ENCODE measurements at places on chromosomes 5 and 9.

GRCh38 chr9:111407813-111408212, 76.4 kb downstream of the ECPAS start:
- DNase-seq = no peak

- DNase-seq = no peak
Observed at GRCh38 chr5:107028938-107029337, 641.8 kb downstream of the EFNA5 start.

- no peak for DNase-seq
Observed at GRCh38 chr5:181153814-181154213, 6.4 kb downstream of the OR2V2 start.

- DNase-seq = no peak
Observed at GRCh38 chr5:81256766-81257165, 23.6 kb downstream of the CKMT2 start.

- DNase-seq = no peak
Observed at GRCh38 chr5:126280846-126281245, 142.4 kb upstream of the GRAMD2B start.

GRCh38 chr5:43606351-43606750, 3.4 kb downstream of the NNT start:
- no peak for DNase-seq

DNA sequence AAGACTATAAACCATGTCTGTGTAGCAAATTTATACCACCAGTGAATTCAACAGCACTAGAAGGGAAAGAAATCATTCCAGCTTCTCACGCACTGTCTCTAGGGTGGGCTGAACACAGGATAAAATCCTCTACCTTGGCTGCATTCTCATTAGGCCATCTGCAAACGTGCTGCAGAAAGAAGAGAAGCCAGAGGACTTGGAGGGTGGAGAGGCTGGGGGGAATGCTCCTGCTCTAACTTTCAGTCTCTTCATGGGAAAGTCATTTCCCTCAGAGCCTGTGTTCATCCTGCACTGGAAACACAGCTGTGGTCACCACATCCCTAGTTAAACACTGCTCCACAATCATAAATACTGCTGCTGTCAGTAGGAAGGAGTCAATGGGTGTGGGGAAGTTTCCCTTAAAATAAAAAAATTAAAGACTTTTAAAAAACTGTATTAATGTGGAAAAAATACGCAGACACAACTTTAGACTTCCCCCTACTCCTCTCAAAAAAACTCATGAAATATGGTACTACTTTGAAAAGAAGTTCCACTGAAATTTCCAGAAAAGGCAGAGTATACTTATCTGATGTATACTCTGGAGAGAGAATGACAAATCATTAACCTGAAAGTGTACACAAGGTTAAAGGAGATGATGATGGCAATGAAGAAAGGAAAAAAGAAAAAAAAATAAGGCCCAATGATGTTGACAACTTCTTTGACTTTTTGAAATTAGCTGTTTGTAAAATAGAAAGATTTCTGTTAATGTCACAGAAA, 46.8 kb downstream of the LHFPL2 start:
- peak; percentile 98 for DNase-seq

- DNase-seq = no peak
Observed at GRCh38 chr9:123471843-123472570, 116.0 kb downstream of the CRB2 start.

DNA sequence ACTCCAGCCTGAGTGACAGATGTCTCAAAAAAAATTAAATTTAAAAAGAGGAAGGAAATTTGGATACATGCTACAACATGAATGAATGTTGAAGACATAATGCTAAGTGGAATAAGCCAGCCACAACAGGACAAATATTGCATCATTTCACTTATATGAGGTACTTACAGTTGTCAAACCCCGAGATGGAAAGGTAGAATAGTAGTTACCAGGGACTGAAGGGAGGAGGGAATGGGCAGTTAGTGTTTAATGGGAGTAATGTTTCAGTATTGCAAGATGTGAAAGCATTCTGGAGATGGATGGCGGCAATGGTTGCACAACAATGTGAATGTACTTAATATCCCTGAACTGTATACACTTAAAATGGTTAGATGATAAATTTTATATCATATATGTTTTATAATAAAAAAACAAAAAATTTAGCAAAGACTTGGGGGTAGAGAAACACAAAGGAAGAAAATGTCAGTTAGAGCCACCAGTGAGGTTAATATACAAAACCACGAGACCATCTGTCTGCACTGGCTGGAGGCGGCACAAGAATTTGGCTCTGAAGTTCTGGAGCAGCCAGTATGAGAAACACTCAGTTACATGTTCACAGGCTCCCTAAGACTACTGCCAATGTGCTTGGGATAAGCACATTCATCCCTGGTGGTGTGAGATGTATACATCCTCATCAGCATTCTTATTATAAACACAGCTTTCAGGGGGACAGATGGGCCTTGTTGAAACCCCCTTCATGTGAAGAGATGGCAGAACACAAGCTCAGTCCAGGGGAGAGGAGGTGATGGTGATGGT, 37.0 kb upstream of the RPS23 start:
- no peak for DNase-seq

DNA sequence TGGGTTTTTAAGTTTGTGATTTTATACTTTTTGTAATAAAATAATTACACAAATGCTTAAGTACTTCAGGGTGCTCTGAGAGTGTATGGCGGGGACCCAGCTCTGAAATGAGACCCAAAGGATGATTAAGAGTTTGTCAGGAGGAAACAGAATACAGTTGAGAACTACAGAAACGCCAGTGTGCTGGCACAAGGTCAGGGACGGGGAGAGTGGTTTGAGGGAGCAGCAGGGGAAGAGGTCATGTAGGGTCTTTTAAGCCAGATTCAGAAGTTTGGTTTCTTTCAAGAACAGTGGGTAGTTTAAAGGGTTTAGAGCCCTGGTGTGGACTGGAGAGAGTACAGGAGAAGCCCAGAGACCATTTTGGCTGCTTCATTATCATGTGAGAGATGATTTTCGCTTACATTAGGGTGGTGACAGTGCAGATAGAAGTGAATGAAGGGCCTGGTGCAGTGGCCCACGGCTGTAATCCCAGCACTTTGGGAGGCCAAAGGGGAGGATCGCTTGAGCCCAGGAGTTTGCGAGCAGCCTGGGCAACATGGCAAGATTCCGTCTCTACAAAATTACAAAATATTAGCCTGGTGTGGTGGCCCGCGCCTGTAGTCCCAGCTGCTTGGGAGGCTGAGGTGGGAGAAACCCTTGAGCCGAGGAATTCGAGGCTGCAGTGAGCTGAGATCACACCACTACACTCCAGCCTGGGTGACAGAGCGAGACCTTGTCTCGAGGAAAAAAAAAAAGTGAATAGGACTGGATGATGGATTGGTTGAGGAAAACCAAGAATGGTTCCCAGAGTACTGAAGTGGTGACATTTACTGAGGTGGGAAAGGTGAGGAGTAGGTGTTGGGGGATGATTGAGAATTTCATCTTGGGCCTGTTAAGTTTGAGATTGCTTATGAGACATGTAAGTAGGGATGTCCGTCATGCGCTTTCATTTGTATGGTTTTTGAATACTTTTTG, 1.4 kb upstream of the ETF1 start:
- DNase-seq = peak; percentile 55

- DNase-seq = peak; percentile 79
Observed at GRCh38 chr5:146744068-146744745, 134.3 kb downstream of the PPP2R2B start.

DNA sequence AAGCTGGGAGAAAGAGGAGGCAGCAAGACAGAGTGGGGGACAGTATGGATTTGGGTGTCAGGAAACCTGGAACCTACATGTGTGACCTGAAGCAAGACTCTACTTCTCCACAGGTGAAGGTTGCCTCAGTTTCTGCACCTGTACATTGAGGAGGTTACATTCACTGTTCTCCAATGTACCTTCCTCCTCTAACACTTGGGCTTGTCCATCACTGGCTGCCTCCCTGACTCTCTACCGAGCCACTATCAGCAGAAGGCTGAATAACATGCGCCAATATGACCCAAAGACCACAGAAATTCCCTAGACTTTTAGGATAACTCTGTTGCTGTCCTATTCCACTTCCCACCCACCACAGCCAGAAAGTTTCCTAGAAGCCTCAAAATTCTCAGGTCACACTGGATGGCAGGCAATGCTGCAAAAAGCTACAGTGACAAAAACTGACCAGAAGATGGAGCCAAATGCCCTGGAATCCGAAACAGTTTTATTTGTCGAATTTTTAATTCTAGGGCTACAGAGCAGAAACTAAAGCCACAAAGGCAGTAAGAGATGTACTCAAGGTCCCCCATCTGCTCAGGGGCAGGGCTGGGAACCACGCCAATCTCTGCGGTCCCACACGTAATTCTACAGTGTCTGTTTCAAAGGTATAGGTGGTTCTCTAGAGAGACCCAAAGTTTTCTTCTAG, 64.4 kb downstream of the FAM114A2 start:
- DNase-seq = peak; percentile 62

DNA sequence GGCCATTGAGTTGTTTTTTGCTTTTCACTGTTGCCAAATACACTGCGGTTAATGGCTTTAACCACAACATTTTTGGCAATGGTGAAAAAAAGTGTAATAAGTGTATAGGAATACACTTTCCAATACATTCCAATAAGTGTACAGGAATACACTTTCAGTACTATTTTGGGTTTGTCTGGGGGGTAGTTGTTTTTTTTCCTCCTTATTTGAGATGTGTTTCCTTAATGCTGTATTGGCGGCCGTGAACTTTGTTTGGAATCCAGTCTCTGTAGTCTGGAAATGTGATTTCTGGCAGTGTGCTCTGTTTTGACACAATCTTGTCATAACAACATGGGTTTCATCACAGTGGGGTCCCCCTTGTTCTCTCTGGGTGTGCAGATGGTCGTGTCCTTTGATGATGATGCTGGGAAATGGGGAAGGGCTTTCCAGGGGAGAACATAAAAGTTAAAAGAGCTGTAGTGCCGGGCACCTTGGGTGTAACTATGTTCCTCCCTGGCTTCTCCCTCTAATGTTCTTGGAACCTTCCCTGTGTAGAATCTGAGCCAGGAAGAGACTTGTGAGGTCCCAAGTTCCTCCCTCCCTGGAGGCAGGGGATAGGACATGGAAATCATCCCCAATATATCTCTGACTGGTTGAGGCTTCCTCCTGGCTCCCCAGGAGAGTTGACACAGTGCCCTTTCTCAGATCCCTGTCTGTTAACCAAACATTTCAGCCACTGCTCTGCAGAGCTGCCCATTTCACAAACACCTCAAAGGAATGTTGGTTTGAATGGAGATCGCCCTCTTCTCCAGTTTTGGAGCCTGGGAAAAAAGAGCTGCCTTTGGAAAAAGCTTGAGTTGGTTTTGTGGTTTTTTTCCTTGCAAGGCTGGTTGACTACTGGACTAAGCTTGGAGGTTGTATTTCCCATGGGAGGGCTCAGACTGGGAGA, 44.8 kb downstream of the RCL1 start:
- peak; percentile 25 for DNase-seq

DNA sequence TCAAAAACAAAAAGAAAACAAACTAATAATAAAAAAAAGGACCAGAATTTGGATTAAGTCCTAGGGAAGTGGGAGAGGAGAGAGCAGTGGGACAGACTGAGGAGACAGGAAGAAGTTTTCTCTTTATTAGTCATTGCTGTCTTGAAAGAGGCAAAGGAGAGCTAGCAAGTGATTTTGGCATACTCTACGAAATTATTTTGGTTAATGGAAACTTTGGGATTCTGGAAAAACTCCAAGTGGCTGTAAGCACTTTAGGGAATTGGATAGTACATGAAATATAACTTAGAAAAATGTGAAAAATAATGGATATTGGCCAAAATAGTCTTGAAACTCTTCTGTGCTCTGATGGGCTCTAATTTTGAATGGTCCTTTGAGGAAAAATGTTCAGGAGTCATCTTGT, 1641.8 kb upstream of the WWC1 start:
- peak; percentile 91 for DNase-seq

GRCh38 chr5:3993856-3994473, 398.3 kb downstream of the IRX1 start:
- DNase-seq = no peak

GRCh38 chr5:170161069-170161468, 55.4 kb downstream of the FOXI1 start:
- peak; percentile 54 for DNase-seq

GRCh38 chr5:8930021-8930420, 615.9 kb downstream of the SEMA5A start:
- no peak for DNase-seq

DNA sequence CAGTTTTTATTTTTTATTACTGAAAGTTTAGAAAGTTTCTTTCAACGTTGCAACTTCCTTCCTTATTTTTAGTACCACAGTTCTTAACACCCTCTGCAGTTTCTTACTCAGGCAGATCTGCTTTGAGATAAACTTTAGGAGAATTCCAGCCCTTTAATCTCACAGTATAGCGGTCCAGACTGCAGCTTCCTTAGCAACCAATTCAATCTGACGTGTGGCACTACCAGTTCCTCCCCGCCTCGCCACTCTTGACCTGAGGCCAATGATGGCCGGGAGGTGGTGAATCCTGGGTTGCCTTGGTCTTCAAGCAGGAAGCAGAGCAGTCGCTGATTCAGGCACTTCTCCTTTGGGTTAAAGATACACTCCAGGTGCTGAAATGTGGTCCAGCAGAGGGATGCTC, 334.3 kb upstream of the TRPC7 start:
- DNase-seq = no peak

- no peak for DNase-seq
Observed at GRCh38 chr9:95667789-95668188, 151.0 kb upstream of the PTCH1 start.

- DNase-seq = peak; percentile 4
Observed at GRCh38 chr5:132498686-132499271, 8.2 kb upstream of the IRF1 start.

GRCh38 chr9:93288341-93288740, 104.4 kb downstream of the WNK2 start:
- DNase-seq = no peak

DNA sequence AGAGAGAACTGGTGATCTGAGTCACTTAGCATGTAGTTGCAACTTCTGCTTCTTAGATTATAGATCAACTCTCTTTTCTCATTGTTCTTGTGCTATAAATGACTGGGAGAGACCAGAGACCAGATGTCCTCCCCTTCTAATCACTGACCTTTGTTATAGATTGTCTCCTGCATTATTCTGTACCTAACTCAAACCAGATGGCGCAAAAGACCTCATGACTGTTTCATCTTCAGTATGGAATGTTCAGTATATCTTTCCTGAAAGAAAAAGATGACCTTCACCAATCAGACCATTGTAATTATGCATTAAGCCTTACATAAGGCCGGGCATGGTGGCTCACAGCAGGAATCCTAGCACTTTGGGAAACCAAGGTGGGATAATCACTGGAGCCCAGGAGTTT, 30.5 kb upstream of the ADAM19 start:
- no peak for DNase-seq

- no peak for DNase-seq
Observed at GRCh38 chr9:90552317-90552716, 90.3 kb downstream of the DIRAS2 start.

DNA sequence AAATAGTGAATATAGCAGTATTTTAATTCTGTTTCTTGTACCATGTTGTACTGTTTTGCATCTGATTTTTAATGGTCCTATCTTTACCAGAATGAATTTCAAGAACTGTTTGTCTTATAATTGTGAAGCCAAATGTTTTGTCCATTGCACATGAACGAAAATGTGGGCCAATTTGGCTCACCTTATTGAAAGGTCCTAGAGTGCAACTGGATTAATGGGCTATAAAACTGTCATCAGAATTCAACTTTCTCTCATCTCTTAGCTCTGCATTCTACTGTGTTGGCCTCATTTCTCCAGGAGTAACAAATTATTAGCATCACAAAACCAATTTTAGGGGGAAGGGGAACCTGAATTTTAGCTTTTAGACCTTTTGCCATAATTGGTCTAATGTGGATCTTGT, 179.4 kb upstream of the NUDT12 start:
- peak; percentile 32 for DNase-seq
